ENCODE measurements at places on chromosomes 12 and 14.
A peak's percentile ranks its signal among the peaks of the same experiment; 100 is the strongest.

GRCh38 chr12:127690161-127690560 lies 576.8 kb upstream of the TMEM132C start:
- no peak for DNase-seq

DNA sequence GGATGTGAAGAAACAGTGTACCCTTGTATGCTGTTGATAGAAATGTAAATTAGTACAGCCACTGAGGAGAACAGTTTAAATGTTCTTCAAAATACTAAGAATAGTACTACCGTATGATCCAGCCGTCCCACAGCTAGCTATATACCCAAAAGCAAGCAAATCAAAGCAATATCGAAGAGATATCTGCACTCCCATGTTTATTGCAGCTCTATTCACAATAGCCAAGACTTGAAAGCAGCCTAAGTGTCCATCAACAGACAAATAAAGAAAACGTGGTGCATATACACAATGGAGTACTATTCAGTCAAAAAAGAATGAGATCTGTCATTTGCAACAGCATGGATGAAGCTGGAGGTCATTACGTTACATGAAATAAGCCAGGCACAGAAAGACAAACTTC lies 88.5 kb upstream of the SLC38A4 start:
- DNase-seq: no peak

- DNase-seq: no peak
Observed at GRCh38 chr12:15855646-15856045, 26.5 kb upstream of the STRAP start.

DNA sequence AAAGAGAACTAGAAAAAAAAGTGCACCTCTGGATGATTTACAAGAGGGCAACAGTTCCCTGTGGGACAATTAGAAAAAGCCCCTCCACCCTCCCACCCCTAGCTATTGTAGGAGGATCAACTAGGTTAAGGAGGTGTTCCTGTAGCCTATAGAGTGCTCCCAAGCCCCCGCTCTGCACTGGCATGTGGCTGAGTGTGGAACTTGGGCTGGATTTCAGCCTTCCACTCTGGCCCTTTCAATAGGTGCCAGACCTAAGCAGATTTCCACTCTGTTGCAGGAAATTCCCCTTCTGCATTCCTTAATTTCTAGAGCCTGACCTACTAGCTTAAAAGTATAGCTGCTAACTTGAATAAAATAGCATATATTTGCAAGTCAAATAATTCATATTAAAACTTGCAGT lies 2.8 kb downstream of the NFATC4 start:
- no peak for DNase-seq

DNA sequence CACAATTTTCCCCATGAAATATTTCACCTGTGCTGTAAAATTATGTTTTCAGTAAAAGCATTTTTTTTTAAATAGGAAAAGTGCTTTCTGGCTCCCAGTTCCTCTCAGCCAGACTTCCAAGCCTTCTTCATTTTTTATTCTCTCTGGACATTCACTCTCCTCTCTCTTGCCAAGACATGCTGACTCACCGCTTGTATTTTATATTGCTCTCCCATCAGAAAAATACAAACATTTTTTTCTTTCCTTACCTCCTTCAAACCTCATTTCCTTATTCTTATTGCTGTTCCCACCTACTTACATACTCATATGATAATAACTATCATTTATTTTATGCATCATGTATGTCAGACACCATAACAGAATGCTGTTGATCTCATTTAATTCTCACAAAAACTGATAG lies 37.7 kb upstream of the ZNF641 start:
- no peak for DNase-seq

DNA sequence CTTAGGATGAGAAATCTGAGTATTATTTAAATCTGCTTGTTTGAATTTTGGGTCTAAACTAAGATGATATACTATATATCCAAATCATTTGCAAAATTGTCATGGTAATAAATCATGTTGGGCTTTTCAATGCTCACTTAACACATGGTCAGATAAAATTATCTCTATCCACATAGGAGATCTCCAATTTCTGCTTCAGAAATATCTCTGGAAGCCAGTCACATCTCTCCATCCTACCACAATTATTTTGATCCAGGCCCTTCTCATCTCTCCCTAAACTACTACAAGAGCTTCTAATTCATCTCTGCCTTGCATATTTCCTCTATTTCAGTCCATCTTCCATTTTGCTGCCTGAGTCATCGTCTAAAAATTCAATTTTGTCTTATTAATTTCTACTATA lies 3.8 kb downstream of the DCN start:
- DNase-seq: no peak

DNA sequence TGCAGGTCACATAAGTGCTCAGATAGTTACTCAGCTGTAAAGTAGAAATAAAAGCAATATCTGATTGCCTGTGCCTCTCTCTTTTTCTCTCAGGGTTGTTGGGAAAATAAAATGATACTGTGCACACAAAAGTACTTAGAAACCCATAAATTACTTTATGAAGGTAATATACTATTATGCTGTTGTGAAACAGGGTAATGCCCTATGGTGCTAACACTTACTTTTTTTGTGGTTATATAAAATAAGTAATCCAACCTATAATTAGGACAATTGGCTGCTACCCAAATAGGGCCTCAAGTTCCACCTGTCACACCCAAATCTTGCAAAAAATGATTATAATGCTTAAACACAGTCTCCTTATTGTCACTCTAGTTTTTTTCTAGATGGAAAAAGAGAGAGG lies 50.6 kb downstream of the DAAM1 start:
- no peak for DNase-seq

GRCh38 chr12:30219047-30219446 lies 435.3 kb upstream of the TMTC1 start:
- no peak for DNase-seq

DNA sequence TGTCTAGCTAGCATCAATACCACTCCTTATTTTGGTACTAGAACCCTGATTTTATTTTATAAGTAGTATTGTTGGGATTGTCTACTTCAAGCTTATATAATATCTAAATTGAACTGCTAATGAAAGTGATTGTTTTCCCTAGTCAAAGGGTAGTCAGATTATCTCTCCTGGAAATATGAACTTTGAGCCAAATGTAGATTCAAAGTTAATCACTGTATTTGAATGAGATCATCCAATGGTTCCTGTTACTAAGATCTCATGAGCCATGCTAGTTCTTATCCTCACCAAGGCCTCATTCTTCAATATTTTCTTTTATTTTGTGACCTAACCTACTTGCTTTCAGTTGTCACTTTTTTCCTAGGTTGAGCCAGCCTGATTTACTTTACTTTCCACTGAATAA lies 276.7 kb downstream of the RASSF9 start:
- no peak for DNase-seq

- no peak for DNase-seq
Observed at GRCh38 chr12:33330940-33331339, 108.7 kb downstream of the SYT10 start.

GRCh38 chr14:54711312-54711711 lies 144.4 kb downstream of the SAMD4A start:
- DNase-seq: no peak

DNA sequence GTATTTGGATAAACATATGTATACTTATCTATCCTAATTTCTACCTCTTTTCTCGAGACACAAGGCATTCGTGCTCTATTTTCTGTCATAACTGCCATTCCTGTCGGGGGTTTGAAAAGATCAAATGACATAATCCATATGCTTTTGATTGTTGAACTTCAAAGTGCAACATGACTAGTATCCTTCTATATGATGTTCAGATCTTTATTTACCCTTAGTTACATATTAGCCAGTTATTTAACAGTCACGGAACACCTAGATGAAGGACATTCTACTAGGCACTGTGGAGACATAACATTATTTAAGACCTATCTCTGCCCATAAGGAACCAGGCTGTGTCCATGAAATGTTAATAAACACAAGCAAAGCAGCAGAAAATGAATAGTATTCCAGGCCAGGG lies 11.2 kb upstream of the GRIN2B start:
- no peak for DNase-seq

- DNase-seq: peak; percentile 77
Observed at GRCh38 chr14:43361751-43362150, 1145.3 kb downstream of the FSCB start.

DNA sequence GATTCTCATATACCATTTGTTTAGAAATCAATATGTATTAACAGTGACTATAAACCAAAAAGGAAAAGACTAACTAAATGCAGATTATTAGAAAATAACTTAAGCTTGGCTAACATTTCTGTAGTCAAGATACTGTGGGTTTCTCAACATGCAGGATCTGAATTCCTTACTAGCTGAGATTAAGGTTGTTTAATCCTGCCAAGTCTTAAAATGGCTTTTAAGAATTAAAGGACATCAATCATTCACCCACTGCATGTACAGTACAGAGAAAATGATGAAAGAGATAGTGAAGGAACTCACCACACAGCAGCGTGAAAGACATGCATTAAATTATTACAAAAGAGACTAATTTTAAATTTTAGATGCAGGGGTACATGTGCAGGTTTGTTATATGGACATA lies 3.8 kb downstream of the ACSS3 start:
- no peak for DNase-seq

- no peak for DNase-seq
Observed at GRCh38 chr12:119673634-119674033, 5.7 kb downstream of the PRKAB1 start.

DNA sequence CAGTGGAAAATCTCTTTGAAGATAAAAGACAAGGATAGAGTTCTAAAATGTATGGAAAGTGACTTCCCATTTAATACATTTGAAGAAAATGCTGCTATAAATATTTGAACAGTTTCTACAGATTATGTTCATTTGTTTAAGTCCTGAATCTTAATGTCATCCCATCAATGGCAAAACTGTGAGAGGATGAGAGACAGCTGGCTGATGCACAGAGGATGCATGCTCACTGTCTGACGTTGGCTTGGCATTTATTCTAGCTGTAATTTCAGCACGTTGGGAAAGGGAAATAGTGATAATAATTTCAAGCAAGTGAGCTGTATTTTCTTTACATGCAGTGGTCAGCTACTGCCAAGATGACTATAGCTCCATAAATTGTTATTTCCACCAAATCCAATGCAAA lies 40.5 kb downstream of the PPFIA2 start:
- no peak for DNase-seq

DNA sequence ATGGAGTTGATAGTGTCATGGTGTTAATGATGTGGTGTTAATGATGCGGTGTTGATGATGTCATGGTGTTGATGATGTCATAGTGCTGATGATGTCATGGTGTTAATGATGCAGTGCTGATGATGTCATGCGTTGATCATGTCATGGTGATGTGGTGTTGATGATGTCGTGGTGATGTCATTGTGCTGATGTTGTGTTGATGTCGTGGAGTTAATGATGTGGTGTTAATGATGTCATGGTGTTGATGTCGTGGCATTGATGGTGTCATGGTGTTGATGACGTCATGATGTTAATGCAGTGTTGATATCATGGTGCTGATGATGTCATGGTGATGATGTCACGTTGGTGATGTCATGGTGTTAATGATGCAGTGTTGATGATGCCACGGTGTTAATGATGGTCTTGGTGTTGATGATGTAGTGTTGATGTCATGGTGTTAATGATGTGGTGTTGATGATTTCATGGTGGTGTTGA lies 49.1 kb upstream of the RIMBP2 start:
- no peak for DNase-seq

DNA sequence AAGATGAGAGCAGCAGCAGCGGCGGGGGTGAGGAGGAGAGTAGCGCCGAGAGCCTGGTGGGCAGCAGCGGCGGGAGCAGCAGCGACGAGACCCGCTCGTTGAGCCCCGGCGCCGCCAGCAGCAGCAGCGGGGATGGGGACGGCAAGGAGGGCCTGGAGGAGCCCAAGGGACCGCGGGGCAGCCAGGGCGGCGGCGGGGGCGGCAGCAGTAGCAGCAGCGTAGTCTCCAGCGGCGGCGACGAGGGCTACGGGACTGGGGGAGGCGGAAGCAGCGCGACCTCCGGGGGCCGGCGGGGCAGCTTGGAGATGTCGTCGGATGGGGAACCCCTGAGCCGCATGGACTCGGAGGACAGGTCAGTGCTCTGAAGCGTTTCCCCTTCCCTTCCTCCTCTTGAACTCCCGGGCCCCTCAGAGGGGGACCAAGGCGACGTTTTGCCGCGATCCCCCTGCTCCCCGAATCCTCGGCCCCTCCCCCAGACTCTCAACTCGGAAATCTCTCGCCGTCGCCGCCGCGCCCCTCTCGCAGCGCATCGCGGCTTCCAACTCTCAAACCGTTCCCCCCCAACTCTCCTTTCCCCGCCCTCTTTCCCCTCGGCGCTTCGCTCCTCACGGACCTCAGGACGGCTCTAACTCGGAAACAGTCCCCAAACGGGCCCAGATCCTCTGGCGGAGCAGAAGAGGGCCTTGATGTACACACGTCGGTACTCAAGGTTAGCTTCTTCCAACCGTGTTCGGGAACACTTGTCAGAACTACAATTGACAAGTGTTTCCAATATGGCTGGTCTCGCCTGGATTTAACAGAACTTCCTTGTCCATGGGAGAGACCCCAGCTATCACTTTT lies 947 bp downstream of the AEBP2 start:
- peak; percentile 91 for DNase-seq

DNA sequence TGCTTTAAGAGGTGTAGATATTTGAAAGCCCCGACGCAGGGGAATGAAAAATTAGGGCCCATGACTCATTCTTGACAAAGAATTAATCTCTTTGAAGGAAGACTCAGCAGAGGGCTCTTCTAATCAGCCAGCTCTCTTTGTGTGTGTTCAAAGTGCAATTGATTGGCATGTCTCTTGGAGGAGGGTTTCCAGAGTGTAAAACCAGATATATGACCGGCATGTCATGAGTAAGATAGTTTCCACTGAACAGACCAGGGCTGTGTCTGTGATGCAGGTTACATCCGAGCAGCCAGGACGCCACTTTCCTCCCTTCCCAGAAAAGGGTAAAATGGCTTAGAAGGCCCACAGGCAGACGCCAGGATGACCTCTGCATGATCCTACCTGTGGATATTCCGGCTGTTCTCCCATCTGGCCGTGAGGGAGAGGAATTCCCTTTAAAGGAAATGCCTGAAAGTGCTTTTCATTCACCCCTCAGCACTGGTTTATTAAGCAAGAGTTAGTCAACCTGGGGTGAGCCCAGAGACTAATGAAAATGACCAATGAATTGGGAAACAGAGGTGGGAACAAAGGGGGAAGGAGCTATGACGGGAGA lies 7.2 kb upstream of the KRT75 start:
- DNase-seq: no peak

DNA sequence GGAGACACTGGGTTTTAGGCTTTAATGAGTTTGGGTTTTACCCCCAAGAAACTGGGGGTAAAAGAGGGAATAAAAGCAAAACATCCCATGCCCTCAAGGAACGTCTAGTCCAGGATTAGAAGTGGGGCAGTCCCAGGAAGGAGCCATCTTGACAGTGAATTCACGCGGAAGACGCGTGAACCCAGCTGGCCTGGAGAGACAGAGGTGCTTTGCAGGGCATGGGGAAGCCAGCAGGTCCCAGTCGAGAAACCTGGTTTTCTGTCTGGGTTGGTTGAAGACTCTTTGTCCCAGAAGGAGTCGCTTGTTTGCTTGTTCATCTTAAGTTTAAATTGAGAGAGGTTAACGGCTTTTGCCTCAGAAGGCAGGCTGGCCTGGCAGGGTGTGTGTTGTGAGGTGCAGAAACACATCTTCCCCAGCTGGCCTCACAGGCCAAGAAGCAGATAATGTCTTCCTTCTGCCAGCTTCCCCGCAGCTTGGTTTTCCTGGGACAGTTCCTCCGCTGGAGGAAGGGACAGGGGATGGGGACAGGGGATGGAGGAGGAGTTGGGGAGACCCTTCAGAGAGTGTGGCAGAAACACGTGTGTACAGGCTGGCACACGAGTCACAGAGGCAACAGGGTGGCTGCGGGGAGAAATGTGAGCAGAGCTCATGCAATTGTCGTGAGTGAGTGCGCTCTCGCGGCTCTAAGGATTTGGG lies 18.5 kb upstream of the CD9 start:
- no peak for DNase-seq
